ENCODE measurements at places on chromosomes 3 and 15.

DNA sequence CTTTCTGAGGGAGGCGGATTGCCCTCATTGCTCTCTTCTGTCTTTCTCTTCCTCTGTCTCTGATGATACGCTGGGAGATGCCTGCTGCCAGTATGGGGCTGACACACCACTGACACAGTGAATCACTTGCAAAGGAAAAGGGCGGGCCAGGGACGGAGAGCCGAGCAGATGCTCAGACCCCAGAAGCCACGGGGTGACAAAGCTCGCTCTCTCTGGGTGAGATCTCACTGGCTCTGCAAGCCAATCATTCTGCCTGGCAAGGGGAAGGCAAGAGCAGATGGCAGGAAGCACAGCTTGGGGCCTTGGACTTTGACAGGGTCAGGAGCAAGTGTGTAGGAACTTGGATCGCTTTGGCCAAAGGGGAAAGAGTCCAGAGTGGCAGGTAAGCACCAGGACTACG lies 198.7 kb downstream of the NTRK3 start:
- DNase-seq = no peak

GRCh38 chr3:66386011-66386924 lies 114.6 kb downstream of the LRIG1 start:
- no peak for DNase-seq

DNA sequence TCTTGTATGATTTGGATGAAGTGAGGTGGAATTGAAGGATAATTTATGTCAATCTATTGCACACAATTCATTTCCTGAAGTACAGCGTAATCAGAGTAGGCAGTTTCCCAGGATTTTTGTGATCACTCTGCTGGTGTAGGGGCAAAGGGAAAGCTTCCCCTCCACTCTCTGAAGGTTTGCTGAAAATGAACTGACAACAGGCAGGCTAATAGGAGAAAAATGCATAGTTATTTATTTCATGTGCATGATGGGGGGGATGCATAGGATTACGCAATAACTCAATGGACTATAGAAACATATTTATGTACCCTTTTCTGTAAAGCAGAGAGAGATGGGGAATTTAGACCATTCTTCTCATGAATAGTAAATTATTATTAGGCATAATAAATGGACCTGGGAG lies 872.9 kb downstream of the NAALADL2 start:
- no peak for DNase-seq

DNA sequence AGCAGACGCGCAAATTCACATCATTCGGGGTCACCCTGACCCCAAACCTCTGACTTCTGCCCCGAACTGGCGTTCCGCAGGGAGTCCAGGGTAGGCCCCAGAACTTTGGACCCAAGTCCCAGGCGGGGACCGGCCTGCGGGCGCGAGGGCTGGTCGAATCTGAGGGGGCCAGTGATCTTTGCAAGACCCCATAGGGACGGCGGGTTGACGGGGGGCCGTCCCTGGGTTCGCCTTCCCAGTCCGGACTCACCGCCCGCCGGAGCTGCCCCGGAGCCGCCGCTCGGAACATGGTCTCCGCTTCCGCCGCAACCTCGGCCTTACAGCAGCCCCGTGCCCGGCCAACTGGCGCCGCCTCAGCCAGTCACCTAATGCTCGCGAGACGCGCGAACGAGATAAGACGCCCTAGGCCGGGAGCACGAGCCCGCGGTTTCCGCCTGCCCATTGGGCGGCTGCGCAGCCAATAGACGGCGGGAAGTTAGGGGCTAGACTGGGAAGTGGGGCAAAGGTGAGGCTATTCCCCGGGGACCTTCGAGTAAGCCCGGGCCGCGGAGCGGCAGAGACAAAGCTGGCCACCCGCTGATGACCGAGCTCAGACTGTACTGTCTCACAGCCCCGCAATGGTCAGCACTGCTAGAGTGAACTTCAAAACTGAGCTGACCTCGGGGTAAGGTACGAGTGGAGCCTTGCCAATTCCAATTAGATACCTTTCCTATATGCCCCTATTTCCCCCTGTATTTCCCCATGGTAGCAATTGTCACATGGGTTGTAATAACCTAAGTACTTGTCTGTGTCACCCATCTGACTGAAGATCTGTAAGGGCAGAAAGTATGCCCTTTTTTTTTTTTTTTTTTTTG lies at the start of gene ETFA:
ETFA (minus strand) TSS at position 370 of the 854 bp plus-strand sequence; CDS start at position 289, 81 bp downstream.
- peak; percentile 98 for DNase-seq

- no peak for DNase-seq
Measured at GRCh38 chr3:188296761-188297612, 143.0 kb downstream of the LPP start.

- no peak for DNase-seq
Measured at GRCh38 chr15:77369168-77369567, 50.7 kb downstream of the PEAK1 start.

DNA sequence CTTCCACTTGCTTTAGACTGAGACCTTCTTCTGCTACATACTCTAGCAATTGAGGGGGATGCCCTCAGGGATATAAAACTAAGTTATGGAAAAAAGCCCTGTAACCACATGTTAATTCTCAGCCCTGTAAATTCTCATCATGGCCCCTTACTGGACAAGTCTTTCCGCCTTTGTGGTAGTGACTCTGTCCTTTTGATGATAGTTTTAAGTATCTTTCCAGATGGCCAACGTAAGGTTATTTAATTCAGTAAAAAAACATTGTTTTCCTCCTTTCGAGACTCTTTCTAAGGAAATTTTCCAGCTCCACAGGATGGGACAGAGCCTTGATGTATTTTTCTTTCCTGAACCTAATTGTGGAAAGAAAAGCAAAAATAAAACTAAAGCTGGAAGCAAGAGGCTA lies 25.3 kb upstream of the TM4SF4 start:
- no peak for DNase-seq

GRCh38 chr3:126146525-126147146 lies 33.8 kb downstream of the ALDH1L1 start:
- DNase-seq = no peak

- no peak for DNase-seq
Measured at GRCh38 chr15:62983956-62984355, 58.6 kb upstream of the TPM1 start.

GRCh38 chr3:112806903-112807302 lies 39.8 kb downstream of the CD200R1L start:
- no peak for DNase-seq

DNA sequence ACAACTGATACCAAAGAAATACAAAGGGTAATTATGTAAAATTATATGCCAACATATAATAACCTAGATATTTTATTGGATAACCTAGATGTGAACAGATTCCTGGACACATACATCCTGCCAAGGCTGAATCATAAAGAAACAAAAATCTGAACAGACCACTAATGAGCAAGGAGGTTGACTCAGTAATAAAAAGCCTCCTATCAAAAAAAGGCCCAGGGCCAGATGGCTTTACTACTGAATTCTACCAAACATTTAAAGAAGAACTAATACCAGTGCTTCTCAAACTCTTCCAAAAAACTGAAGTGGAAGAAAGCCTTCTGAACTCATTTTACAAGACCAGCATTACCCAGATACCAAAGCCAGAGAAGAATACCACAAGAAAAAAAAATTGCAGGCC lies 32.4 kb downstream of the THBS1 start:
- DNase-seq = no peak

- peak; percentile 79 for DNase-seq
Measured at GRCh38 chr15:85618956-85619491, 175.7 kb downstream of the KLHL25 start.

DNA sequence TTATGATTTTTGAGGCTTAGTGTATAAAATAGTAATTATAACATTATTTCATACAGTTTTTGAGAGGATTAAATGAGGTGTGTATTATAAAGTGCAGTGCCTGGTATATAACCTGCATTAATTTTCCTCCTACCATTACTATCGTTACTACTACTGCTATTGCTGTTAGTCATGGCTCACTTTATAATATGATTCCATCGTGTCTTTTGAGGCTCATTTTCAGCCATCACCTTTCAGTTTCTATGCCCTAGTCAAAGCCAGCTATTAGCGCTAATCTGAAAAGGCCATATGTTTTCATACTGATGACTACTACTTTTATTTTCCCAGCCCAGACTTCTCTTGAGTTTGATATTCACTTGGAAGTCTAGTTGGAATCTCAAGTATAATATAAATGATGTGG lies 5.5 kb downstream of the MEF2A start:
- DNase-seq = no peak

- DNase-seq = no peak
Measured at GRCh38 chr3:8456412-8456811, 45.2 kb upstream of the LMCD1 start.

DNA sequence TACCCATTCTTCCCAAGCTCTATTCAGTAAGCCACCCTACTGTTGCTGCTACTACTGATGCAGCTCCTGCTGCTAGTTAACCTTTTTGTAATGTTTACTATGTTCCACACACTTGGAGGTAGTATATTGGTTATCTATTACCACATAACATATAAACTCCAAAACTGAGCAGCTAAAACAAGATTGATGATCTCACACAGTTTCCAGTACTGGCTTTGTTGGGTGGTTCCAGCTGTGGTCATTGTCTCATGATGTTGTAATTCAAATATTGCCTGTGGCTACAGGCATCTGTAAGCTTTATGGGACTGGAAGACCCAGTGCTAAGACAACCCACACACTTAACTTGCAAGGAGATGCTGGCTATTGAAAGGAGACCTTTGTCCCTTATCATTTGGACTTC lies 556.2 kb upstream of the SUCLG2 start:
- DNase-seq = no peak

GRCh38 chr15:100902436-100903167 lies 16.6 kb upstream of the LRRK1 start:
- no peak for DNase-seq

- DNase-seq = no peak
Measured at GRCh38 chr15:26970712-26971210, at the start of gene GABRG3. GABRG3 (plus strand) TSS chr15:26971181.

DNA sequence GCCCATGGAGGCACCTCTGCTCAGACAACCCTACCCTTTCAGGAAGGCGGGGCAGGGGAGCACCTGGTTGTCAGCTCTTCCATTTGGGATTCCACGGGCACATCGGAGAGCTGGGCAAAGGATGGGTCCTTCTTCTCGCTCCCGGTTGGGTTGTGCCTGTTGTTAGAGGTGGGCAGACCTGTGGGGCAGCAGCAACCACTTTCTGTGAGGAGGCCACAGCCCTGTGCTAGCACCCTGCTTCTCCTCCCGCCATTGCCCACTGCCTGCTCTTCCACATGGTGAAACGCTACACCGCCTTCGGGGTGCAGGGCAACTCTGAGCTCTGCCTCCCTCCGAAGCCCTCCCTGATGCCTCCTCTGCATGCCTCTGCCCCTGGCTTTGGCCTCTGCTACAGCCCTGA lies 7.0 kb upstream of the HHATL start:
- no peak for DNase-seq

- no peak for DNase-seq
Measured at GRCh38 chr3:8443829-8444791, 57.5 kb upstream of the LMCD1 start.

- no peak for DNase-seq
Measured at GRCh38 chr3:81891055-81891895, 129.8 kb upstream of the GBE1 start.

- DNase-seq = no peak
Measured at GRCh38 chr3:138418601-138419206, 15.7 kb upstream of the ESYT3 start.

DNA sequence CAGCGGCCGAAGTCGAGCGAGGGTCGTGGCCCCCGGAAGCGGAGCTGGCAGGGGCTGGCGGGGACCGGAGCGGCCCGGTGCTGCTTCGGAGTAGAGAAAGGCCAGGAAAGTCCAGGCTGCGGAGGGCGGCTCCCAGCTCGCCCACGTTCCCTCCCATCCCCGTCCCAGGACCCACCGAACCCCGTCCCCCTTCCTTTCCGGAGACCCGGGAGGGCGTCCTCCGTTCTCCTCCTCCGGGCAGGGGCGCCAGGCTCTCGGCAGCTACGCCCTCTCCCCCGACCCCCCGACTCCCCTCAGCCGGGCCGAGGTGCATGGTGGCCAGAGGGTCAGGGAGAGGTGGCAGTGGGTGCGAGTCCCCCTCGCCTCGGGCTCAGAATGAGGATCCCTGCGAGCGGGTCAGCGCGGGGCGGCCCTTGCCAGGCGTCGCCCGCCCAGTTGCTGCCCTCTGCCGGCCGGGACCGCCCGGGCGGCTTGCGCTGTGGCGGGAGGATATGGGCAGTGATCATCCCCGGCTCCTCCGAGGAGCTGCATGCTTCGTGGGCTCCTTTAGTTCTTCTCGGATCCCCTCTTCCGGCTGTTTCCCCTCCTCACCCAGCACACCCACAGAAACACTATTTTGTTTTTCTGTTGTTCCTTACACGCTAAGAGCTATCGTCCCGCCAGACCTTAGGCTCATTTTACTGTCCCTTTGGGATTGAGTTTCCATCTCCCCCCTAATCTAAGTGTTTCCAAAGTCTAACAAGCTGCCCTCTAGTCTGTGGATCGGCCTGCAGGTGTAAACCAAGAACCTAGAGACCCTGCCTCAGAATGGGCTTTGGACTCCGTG lies 744 bp upstream of the ALDH1A2 start:
- peak; percentile 74 for DNase-seq

- DNase-seq = no peak
Measured at GRCh38 chr3:135792174-135792573, 173.4 kb upstream of the PPP2R3A start.

GRCh38 chr15:88331291-88331690 lies 74.8 kb upstream of the NTRK3 start:
- peak; percentile 72 for DNase-seq

- DNase-seq = no peak
Measured at GRCh38 chr3:64023861-64024223, 548 bp upstream of the PSMD6 start.

DNA sequence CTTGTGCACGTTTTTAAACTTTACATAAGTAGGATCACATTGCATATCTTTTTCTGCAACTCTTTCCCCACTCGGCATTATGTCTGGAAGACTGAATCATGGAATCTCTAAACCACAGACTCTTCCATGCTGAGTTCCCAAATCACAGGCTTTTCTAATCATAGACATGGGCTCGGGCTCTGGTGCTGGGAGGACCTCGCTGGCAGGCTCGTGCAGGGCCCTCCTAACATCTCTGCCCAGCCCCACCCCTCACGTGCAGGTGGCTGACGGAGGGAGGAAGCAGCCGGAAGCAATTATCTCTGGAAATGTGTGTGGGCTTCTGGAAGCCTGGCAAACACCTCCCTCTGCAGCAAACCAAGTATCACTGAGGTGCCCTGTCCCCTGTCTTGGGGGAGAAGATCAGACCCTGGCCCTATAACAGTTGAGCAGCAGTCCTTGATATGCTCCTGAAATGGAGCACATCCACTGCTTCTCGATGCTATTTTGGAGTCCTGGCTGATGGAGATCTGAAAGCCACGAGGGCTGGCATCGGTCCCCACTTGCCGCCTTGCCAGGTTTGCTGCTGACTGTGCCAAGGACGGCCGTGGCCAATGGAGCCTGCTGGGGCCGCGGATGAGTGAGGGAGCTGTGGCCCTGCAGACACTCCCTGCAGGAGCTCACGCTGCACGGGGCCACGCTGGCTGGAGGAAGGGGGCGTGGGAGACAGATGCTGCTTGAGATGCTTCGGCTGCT lies 4.4 kb upstream of the IQSEC1 start:
- no peak for DNase-seq

DNA sequence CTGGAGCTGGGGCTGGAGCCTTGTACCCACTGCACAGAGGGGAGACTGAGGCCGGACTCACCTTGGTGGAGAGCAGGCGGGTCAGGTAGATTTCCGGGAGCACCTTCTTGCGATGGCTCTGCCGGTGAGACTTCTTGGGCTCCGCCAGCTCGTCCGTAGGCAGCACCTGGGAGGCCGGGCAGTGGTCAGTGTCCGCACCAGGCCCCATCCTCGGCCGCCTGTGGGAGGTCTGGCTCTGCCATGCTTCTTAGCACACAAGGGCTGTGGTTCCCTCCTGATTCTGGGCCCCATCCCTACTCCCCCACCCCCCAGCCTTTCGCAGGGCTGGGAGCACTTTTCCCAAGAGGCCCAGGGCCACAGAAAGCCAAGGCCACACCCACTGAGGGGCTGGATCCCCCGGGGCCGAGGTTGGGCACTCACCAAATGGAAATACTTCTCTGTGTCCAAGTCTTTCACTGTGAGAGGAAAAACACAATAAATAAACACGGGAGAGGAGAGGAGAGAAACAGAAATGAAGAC lies 17.4 kb downstream of the H1-8 start:
- no peak for DNase-seq
